Stimulated activated CD8-positive, alpha-beta memory T cell treated with anti-CD3 and anti-CD28 coated beads, Interleukin-15, amount 100 ng/mL, for 4 hours (primary cell): ENCODE measurements at places on chromosomes 4 and X.

DNA sequence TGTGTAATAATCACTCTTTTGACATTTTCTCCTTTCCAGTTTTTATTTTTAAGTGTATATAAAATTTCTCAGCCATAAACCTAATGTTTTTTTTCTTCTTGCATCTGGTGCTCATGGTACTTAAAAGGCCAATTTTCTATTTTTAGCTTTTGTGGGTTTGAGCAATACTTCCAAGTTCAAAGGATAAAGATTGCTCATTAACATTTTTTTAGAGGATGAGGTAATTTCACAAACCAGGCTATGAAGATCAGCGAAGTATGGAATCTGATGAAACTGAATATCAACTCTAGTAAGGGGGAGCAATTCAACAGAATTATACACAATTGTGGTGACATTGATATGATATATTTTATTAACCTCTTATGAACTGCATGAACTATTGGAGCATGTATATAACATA lies 25.8 kb upstream of the KLHL34 start:
- no peak for DNase-seq

DNA sequence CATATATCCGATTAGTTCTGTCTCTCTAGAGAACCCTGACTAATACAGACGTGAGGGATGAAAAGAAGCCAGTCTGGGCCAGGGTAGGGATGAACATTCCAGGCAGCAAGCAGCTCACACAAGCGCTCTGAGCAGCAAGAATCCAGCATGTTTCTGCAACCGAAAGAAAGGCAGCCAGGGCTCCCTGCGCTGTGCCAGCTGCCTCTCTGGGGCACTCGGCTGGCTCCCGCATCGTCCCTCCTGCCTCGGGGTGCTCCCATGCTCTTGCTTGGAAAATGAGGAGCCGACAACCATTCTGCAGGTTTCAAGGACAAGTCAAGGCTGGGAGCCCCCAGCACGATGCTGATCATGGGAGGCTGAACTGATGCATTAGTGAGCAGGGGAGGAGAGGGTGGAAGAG lies 7.0 kb downstream of the JAKMIP1 start:
- DNase-seq: no peak

GRCh38 chr4:161894014-161894413 lies 269.8 kb downstream of the FSTL5 start:
- no peak for DNase-seq

DNA sequence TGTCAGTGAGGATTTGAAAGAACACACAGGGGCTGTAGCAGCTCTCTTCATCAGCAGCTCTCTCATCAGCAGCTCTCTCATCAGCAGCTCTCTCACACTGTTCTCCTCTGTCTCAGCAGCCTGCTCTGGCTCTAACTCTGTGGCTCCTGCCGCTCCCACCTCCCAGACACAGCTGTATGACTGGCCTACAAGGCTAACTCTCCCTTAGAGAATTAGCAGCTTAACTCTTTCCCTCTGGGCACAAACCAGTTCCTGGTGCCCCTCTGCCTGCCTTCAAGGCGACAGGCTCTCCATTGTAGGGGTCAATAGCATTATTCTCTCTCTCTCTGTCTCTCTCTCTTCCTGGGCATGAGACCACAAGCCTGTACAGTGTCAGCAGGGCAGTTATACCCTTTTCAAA lies 385.6 kb upstream of the PCDH10 start:
- no peak for DNase-seq

GRCh38 chrX:100750883-100751282 lies 19.0 kb upstream of the SYTL4 start:
- no peak for DNase-seq

DNA sequence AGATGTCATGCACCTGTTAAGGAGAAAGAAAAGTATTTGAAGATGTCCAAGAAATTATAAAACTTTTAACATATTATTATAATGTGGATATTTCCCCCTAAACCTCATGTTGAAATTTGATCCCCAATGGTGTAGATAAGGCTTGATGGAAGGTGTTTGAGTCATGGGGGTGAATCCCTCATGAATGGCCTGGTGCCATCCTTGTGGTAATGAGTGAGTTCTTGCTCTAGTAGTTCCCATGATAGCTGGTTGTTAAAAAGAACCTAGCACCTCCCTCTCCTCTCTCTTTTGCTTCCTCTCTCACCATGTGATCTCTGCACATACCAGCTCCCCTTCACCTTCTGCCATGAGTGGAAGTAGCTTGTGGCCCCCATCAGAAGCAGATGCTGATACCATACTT lies 176.6 kb upstream of the NR3C2 start:
- DNase-seq: no peak

DNA sequence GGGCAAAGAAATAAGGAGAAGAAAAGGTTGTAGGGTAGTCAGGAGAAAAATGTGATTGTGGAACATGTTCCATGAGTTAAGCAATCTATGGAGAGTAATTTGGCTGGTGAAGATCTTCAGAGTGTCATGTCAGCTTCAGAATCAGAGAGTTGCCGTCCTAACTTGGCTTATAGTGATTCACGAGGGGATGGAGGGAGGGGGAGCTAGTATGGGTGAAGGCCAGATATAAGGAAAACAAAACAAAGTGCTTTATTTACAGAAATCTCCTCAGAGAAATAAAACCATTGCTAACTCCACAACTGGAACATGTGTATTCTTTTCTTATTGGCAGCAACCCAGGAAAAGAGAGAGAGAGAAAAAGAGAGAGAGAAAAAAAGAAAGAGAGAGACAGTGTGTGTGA lies 256.5 kb upstream of the NRK start:
- DNase-seq: no peak

DNA sequence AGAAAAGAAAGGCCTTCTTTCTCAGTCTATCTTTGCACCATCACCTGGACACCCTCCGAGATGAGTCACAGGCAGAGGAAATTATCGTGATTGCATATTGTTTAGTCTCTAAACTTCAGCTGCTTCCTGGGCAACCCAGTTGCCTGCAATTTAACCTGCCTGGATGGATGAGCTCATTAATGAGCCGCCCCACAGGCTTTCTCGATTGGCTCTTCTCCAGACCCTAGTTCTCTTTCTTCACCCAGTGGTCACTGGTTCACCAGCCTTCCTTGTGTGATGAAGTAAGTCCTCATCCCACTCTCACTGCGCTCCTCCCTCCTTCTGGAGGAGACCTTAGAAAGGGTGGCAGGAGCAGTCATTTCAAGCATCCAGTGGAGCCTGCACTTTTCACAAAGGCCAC lies 94.4 kb downstream of the SOWAHB start:
- DNase-seq: no peak

GRCh38 chrX:41301438-41301824 lies 32.5 kb upstream of the DDX3X start:
- DNase-seq: no peak

DNA sequence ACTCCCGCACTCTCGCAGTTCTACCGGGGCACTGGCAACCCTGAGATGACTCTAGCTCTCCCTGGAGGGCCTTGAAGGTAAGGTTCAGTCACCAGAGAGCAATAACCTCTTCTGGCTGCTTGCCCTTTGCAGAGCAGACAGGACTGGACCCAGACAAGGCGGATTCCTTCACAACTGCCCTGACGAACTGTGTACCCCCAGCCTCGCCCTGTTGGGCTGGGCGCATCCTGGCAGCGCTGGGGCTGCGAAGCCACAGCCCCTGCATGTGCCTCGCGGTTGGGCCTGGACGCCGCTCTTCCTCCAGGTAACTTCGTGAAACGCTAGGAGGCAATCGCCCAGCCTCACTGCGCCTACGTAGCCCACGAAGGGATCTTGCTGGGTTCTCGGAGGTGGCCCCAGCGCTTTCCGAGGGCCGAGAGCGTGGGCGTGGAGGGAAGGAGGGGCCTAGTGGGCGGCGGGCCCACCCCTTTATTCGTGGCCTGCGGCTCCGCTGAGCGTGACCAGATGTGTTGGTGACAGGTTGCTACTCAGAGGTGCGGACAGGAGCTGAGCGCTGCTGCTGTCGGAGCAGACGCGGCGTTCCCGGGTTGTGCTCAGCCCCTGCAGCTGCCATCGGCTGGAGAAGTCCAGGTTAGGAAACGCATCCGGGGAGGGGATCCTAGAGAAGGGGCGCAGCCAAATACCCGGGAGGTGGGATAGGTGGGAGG lies 1.9 kb upstream of the MAMLD1 start:
- DNase-seq: no peak

DNA sequence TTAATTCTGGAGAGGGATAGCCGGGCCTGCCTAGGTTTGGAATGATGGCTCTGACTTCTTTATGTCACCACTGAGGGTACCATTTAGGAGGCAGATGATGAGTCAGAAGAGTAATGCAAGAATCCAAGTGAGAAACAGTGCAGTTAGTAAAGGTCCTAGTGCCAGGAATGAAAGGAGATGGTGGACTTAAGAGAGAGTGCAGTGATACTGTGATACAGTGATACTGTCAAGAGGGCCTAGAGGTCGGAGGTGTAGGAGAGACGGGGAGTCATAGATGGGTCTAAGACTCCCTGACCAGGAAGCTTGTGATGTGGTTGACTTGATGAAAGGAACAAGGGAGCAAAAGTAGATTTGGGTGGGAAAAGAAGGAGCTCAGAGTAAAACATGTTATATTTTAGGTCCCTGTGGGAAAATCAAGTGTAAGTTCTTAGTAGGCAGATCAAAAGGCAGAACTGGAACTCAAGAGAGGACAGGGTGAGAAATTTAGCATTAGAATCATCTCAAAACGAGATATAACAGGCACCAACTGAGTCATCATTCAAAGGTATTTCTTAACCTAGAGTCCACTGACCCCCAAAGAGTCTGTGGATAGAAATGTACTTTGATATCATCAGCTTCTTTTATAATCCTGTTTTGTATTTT lies 85.0 kb downstream of the NFKB1 start:
- DNase-seq: no peak

DNA sequence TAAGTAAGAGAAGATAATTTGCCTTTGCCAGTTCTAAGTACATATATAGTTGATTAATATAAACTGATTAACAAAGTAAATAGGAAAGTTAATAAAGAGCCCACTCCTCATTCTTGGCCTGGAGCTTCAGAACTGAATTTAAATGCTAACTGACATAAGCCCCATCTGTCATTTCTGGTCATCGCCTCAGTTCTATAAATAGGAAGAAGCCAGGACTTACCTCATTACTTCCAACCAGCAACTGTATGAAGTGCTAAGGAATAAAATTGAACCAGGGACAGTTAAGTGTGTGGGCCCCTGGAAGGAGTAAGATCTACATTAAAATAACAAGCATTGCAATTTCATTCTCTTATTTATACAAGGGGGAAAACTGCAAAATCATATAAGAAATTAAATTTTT lies 52.0 kb upstream of the PDLIM5 start:
- no peak for DNase-seq

DNA sequence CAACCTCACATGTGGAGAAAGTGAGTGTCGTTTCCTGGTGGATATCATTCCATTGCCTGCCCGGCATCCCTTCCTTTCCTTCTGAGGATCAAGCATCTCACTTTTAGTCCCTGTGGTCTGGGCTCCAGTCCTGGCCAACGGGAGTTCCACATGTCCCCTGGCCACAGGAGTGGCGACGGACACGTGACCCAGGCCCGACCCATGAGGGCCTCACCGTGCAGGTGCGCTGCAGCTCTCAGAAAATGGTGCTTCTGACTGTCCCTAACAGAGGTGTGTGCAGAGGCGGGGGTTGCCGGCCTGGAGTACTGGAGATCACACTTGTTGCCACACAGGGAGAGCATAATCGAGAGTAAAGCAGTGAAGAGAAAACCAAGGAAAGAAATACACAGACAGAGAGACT lies 476.9 kb upstream of the FRG1 start:
- no peak for DNase-seq

DNA sequence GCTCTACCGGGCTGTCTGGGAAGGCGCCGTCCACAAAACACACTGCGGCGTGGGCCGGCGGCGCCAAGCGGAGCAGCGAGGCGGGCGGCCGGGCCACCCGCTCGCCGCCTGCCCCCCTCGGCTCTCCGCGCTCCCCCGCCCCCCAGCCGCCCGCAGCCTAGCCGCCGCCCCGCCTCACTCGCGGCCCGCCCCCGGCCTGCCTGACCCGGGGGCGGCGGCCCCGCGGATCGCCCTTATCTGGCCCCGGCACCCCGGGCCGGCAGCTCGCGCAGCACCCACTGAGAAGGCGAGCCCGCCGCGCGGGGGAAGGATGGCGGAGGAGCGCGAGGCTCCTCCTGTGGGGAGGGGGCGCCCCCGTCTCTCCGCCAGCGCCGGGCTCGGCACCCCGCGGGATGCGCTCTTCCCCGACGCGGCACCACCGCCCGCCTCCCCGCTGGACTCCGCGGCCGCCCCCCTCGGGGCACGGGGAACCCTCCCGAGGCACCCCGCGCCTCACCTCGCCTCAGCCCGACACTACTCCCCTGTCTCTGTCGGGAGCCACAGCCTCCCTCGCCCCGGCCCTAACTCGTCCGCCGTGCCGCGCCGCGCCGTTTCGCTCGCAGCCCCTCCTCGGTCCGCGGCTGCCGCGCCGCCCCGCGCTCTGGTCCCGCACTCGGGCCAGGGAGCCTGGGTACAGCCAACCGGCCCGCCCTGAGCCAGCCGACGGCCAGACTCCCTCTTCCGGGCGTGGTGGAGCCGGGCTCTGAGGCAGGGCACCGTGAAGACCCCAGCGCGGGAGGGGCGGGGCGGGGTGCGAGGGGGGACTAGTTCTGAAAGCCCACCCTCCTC lies 566 bp downstream of the ATP11C start:
- DNase-seq: no peak

DNA sequence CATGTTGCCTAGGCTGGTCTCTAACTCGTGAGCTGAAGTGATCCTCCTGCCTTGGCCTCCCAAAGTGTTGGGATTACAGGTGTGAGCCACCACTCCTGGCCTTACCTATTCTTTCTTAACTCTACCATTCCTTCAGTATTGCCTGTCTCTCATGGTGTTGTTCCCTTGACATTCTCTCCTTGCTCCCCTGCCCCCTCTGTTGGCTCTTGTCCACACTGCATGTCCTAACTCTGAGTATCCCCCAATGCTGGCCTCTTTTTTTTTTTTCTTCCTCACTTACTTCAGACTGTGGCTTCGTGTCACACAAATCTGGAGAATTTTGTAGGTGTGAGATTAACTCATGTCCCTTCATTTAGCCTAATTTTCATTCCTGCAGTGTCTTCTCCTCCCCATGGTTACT lies 22.9 kb upstream of the FRMPD4 start:
- no peak for DNase-seq

DNA sequence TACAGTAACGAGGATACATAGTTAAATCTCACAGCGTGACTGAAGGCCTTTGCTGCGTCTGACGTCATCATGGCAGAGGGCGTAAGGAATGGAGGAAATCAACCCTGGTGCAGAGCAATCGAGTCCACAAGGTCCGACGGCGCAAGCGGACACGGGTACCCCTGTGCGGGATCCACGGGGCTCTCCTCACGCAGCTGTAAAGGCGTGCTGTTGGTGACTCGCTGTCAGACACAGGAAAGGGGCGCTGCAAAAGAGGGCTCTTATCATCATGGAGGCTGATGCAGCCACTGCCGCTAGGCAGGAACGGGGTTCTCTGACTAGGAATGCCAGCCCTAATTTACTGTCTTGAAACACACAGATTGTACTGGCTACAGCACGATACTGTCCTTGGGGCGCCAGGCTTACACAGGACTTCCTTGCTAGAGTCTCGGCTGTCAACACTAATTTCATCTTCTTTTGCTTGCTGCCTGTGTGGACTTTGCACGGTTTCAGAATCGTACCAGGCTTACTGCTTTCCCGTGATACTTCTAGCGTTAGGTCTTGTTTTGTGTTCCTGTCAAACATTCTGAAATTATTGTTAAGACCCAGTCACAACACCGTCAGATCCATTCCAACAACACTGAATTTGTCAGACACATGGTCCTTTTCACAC lies 13.6 kb downstream of the RNF212 start:
- no peak for DNase-seq
